ENCODE measurements at places on chromosomes 4 and X. TPM values are rescaled to one million over a fixed set of nuclear protein-coding genes. Genes with fewer than 3 reads are reported as not detected.

Gene UNC5C
- total RNA-seq, result 0.72 TPM

Gene ARSJ
- total RNA-seq, result 31.9 TPM

Gene SMARCA1
- total RNA-seq, result 20.1 TPM

Gene NSUN7
- total RNA-seq, result 4.6 TPM

Gene LIN54
- 14.7 TPM for total RNA-seq

Gene CHRNA9
- not detected for total RNA-seq

Gene ARR3
- not detected for total RNA-seq

Gene TLL1
- total RNA-seq, result 2.0 TPM

Gene C4orf50
- not detected for total RNA-seq

Gene NWD2
- not detected for total RNA-seq

Gene GIMD1
- not detected for total RNA-seq

Gene TMEM164
- total RNA-seq, result 8.4 TPM

Gene HPGD
- 3.8 TPM for total RNA-seq

Gene PRDM8
- 3.7 TPM for total RNA-seq

Gene NXF2B
- total RNA-seq, result not detected

Gene SERPINA7
- total RNA-seq, result not detected

Gene FGA
- total RNA-seq, result 0.22 TPM

Gene CSAG3
- total RNA-seq, result not detected

Gene ATP2B3
- total RNA-seq, result not detected

Gene CXorf49
- total RNA-seq, result 70.9 TPM

Gene PPM1K
- total RNA-seq, result 7.1 TPM

Gene TMPRSS11D
- total RNA-seq, result not detected

Gene RHOXF1
- total RNA-seq, result not detected

Gene CYTL1
- total RNA-seq, result 8.1 TPM

Gene IRAK1
- 219 TPM for total RNA-seq
